ENCODE measurements at places on chromosomes 3 and 15.

- DNase-seq: peak; percentile 53
Measured at GRCh38 chr3:13045904-13046568, 27.2 kb downstream of the IQSEC1 start.

DNA sequence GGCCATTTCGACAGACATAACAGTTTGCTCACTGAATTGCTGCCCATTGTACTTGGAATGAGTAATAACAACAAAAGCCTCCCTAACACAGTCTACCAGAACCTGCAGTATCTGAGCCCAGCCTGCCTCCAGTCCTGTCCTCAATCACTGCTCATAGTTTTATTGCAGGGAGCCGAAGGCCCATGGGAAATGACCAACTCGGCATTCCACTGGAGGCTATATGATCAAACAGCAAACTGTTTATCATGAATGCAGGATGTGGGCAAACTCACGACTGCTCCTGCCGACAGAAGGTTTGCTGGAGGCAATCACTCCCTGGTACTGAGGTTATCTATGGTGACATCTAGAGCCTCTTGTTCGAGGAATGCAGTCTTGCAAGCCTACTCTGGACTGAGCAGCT is 46.3 kb downstream of the LSM3 start:
- DNase-seq: no peak

GRCh38 chr3:69648126-69648525 is 91.1 kb upstream of the MITF start:
- DNase-seq: no peak

DNA sequence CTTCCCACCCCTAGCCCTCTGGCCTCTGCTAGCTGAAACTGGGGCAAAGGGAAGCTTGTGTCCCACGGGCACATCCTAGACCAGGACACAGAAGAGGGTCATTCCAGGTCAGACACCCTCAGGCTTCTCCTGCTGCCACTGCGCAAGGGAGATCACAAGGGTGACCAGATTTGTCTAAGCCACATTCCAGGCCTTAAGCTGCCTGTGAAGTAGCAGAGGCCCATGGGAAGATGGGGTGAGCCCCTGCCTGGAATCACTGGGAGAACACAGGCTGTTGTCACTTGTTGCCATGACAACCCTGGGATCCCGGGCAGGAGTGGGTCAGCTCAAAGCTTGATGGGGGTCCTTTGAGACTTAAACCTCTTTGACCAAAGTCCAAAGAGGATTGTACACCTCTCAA is 10.8 kb downstream of the STRA6 start:
- no peak for DNase-seq

GRCh38 chr3:128709038-128709437 is 16.9 kb upstream of the RAB7A start:
- DNase-seq: no peak

DNA sequence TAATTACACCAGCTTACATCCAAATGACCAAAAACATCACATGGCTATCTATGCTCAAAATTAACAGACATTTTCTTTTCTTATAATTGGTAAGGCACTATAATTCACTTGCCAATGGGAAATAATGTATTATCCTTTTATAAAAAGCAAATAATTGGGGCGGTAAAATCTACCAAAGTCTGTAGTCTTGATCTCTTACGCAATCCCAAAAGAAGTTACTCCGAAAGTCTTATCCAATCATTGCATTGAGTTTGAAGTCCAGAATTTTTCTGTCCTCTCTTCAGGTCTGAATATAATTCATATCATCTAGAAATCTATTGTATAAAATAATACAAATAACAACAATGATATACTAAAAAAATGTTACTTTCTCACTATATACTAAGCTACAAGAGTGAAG is 273.3 kb upstream of the CADM2 start:
- no peak for DNase-seq

DNA sequence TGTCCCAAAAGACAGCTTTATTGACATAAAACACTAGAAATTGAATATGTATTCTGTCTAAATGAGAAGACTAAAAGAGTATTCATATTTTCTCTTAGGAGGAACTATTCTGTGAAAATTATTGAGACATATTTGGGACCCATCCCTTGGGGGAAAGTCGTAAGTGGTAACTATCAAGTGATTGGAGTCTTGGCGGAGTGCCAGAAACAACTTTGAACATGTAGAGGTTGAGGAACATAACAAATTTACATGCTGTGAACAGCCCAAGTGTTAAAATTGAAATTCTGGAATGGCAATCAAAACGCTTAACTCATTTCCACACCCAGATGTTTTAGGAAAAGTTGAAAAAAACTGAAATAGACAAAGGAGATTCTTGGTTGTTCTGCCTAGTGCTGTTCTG is 1034.6 kb downstream of the NSUN3 start:
- DNase-seq: no peak

DNA sequence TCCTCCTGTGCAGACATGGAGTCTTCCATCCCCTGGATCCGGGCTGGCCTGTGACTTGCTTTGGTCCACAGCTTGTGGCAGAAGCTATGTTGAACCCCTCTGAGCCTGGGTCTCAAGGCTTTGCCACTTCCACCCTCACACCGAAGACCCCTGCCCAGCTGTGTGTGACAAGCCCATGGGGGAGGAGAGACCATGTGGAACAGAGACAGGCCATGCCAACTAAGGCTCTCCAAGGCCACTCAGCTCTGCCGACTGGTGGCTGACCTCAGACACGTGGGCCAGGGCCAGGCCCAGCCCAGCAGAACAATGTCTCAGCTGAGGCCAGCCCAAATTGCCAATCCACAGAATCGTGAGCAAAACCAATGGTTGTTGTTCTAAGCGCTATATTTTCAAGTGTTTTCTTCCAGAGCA is 16.4 kb upstream of the CFAP100 start:
- DNase-seq: no peak

GRCh38 chr15:99932676-99933402 is 199.6 kb upstream of the LYSMD4 start:
- no peak for DNase-seq

DNA sequence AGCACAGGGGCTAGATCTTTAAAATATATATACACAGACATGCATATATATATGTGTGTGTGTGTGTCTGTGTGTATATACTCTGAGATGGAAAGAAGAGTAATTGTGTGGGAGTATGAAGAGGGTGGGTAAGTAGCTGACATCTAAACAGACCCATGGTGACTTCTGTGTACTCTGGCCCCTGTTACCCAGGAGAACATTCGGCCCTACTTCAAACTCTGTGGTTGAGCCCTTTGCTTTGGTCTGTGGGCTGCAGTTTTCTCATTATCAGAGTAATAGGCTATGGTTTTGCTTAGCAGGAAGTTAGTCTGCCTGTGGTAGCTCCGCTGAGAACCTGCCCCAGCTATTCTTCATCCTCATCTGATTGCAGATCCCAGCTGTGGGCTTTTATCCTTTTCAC is 141.4 kb downstream of the RBPMS2 start:
- no peak for DNase-seq

- no peak for DNase-seq
Measured at GRCh38 chr3:122409446-122409845, 6.4 kb downstream of the WDR5B start.

- peak; percentile 3 for DNase-seq
Measured at GRCh38 chr3:13171704-13172643, 98.7 kb upstream of the IQSEC1 start.

GRCh38 chr3:128095222-128095703 is 28.3 kb downstream of the RUVBL1 start:
- peak; percentile 70 for DNase-seq

GRCh38 chr3:11803977-11804892 is 42.5 kb downstream of the TAMM41 start:
- DNase-seq: peak; percentile 24

DNA sequence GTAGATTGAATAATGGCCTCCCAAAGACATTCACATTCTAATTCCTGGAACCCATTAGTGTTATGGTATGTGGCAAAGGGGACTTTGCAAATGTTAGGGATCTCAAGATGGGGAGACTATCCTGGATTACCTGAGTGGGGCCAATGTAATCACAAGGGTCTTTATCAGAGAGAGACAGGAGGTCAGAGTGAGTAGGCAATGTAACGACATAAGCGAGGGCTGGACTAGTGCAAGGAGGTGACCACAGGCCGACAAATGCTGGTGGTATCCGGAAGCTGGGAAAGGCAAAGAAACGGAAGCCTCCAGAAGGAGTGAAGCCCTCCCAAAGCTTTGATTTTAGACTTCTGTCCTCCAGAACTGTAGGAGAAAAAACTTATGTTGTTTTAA is 26.5 kb upstream of the AQP9 start:
- no peak for DNase-seq

DNA sequence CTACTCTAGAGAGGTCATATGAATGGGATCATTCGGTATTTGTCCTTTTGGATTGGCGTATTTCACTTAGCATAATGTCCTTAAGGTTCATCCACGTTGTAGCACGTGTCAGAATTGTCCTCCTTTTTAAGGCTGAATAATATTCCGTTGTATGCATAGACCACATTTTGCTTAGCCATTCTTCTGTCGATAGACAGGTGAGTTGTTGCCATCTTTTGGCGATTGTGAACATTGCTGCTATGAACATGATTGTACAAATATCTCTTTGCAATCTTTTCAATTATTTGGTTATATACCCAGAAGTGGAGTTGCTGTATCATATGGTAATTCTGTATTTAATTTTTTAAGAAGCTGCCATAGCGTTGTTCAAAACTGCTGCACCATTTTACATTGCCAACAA is 52.4 kb upstream of the GOLGA8J start:
- DNase-seq: no peak

GRCh38 chr3:4467522-4467867 is 426 bp upstream of the SUMF1 start:
- no peak for DNase-seq

DNA sequence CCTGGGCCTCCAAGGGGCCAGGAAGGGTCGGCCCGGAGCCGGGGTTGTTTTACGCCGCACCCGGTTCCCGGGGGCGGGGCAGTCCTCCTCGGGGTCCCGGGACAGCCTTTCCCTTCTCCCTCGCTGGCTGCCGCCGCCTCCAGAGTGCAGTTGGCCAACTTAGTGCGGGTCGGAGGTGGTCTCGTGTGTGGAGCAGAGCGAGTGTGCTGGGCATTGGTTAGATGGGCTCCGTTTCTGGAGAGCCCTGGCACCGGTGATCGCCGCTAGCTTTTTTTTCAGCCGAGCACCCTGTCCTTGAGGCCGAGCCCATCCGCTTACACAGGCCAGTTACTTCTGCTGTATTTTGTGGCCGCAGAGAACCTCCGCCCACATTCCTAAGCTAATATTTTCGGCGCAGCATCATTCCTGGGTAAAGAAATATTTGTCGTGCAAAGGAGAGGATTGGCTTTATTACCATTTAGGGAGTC is 585 bp downstream of the KIF23 start:
- peak; percentile 40 for DNase-seq

DNA sequence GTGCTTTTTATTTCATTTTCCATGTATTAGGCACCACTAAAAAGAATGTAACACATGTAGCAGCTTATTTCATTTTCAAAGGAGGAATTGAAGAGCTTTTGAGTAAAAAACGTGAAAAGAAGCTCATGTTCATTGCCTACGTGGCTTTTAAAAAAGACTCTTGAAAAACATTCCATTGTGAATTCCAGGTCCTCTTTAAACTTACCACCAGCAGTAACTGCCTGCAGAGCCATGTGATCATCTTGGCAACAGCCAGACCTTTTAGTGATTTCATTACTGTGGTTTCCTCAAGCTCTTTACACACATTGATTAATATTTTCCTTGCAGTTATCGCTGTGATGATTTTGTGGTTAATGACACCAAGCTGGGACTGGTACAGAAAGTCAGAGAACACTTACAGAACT is 43.8 kb upstream of the FBXL22 start:
- peak; percentile 41 for DNase-seq

GRCh38 chr3:44160818-44161217 is 80.9 kb upstream of the TOPAZ1 start:
- no peak for DNase-seq

- no peak for DNase-seq
Measured at GRCh38 chr3:196969134-196969659, 564 bp upstream of the PIGZ start.

DNA sequence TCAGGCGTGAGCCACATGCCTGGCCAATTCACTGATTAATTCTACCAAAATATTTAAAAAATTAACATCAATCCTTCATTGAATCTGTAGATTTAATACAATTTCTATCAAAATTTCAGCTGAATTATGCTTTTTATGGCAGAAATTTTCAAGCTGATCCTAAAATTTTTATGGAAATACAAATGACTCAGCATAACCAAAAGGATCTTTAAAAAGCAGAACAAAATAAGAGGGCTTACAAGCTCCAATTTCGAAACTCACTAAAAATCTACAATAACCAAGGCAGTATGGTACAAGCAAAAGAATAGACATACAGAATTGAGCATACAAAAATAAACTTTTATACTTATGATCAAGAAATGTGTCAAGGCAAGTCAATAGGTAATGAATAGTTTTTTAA is 180.4 kb upstream of the CTNNB1 start:
- DNase-seq: no peak

DNA sequence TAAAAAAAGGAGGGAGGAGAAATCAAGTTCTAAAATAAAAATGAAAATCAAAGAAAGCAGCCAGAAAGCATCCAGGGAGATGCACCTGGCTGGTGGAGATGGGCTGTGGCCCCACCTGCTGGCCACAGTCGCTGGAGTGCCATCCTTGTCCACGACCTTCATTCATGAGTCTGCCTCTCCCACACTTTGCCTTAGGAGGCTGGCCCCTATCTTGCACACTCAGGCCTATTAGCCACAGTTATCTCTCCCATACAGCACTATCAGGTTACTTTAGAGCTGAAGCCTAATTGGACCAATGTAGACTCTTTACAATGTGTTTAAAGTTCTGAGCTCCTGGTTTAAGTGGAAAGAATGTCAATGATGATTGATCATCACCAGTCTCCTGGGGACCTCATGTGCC is 392.0 kb upstream of the RORA start:
- no peak for DNase-seq

DNA sequence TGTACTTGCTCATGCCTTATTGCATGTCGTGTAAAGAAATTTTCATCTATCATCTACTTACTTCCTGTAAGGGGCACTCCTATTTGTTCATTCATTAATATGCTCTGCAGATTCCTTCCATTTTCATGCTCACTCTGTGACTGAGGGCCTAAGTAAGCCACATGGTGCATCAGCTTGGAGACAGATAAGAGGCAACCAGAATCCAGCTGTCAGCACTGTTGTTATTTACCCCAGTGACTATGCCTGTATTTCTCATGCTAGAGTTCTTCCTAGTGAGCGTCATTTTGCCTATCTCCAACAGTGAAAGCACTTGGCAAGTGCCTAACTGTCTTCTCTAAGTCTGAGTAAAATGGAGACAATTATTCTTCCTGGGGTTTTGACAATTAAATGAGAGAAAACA is 124.8 kb upstream of the ABI3BP start:
- no peak for DNase-seq

- DNase-seq: no peak
Measured at GRCh38 chr15:52134502-52135144, 22.0 kb upstream of the BCL2L10 start.

GRCh38 chr3:182052332-182052731 is 340.6 kb downstream of the SOX2 start:
- DNase-seq: no peak

GRCh38 chr15:55008421-55008820 is 188.3 kb downstream of the RSL24D1 start:
- DNase-seq: no peak

Data from tibial artery (tissue), 4 donors.